NCI-H345 (cell line): ENCODE measurements at places on chromosomes 5 and 9.

- peak; percentile 33 for DNase-seq
These were observed 10.2 kb upstream of the NFIB start for GRCh38 chr9:14323985-14324650.

DNA sequence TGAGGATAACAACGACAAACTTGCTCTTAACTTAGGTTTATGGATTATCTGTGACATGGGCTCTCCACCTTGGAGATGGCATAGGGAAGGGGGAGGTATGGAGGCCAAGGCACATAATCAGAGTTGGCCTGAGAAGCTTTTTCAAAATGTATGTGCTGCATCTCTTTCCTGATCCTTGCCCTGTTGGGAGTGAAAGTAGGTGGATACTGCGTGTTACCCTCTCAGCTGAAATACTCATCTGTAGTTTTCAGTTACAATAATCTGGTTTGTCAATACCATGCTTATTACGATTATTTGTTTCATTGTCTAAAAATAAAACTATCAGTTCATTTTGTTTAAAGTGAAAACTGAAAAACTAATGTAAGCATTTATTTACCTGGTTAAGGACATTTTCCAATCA, 86.7 kb downstream of the SLC44A1 start:
- DNase-seq = no peak

- peak; percentile 21 for DNase-seq
These were observed 142.7 kb downstream of the FBXL17 start for GRCh38 chr5:108238936-108239887.

DNA sequence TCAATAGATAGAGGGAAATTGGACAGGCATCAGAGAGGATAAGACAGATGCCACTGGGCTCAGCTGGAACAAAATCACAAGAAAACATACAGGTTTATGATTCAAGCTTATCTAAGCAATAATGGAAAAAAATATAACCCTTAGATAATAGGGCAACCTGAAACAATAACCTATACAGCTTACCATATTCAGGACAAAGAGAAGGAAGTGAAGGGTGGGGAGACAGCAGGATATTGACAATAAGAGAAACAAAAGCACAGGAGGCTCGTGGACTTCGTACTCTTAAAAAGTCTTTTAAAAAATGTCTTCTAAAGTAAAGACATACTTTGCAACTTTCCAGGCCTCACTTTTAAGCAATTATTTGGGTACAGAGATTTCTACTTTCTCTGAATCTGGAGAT, 225.3 kb downstream of the NTRK2 start:
- no peak for DNase-seq

DNA sequence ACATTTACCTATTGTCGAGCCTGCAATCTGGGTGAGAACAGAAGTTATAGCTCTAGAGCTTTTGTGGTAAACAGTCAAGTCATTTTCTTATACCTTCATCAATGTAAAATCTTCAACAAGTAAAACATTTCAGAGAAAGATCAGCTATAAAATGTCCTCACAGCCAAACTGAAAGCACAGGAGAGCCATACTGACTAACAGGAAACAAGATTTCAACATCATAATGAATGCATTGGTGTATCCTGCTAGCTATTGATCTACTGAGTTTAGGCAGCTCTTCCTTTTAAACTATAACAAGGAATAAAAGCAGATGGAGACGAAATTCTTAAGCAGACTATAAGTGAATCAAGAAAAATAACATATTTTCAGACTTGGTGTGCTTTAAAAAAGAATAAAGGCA, 1522.9 kb upstream of the WWC1 start:
- no peak for DNase-seq

GRCh38 chr5:122114501-122114900, 14.8 kb upstream of the ZNF474 start:
- no peak for DNase-seq

DNA sequence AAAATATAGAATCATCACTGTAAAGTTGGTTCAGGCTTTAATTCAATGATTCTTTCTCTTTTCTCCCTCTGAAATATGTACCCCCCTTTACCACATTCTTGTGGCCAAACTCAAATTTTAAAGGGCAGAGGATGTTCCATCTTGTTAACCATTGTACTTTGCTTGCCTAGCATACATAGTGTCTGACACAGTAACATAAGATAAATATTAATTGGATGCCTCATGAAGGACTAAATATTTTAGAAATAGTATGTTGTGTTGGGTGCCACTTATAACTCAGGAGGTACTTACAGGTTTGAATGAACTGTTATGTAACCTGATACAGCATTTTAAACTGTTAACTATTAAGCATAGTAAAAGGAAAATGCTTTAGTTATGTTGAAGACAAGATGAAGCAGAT, 71.5 kb downstream of the NIPBL start:
- DNase-seq = no peak

GRCh38 chr9:127890053-127890452, 9.3 kb downstream of the ST6GALNAC6 start:
- DNase-seq = no peak

DNA sequence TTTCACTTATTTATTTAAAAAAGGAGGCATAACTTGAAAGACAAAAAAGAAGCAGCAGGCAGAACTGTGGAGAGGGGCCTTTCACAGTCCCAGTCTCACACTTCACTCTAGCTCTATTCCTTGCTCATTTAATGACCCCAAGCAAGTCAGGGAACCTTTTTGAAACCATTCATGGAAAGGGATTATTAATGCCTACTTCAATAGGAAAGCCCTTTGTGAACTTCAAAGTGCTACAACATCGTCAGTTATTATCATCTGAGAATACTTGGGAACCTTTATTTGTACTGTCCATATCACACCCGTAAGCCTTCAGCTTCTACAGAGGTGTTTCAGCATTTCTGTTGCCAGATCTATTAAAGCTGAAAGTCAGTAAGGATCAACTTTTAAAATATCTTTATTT, 320.2 kb downstream of the TMEM161B start:
- DNase-seq = no peak

DNA sequence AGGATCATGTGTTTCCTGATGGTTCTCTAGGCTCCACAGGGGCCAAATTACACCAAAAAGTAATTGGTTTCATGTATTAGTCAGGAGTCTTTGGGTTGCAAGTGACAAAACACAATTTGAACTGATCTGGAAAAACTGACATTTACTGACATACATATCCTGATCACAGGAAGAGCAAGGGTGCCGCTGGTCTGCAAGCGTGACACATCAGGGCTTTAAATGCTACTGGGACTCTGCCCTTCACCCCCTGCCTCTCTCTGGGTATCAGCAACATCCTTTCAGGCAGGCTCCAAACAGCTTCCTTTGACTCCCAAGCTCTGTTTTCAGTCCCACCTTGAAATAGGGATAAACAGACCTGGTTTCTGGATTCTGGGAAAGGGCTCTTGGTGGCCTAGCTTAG, 197.5 kb downstream of the PALM2AKAP2 start:
- DNase-seq = no peak

DNA sequence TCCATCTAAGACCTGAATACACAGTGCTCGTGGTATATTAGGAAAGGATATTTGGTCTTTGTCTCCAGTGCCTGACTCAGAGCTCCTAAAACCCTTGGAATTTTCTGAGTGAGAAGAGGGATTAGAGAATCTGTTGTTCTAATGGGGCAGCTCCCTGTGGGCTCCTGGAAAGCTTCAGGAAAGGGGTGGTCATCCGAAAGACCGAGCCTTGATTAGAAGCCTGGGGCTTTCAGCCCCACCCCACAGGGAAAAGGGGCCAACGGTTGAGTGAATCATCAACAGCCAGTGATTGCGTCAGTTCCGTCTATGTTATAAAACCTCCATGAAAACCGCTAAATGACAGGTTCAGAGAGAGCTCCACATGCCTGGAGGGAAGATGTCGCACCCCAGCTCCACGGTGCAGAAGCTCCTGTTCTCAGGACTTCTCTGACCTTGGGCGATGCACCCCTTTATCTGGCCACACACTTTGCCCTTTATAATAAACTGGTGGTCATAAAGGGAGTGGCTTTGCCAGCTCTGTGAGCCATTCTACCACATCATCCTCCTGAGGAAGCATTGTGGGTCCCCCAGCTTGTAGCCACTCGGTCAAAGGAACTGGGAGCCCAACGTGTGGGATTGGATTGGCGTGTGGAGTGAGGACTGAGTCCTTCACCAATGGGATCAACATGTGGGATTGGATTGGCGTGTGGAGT, 71.0 kb upstream of the ICE1 start:
- DNase-seq = no peak

DNA sequence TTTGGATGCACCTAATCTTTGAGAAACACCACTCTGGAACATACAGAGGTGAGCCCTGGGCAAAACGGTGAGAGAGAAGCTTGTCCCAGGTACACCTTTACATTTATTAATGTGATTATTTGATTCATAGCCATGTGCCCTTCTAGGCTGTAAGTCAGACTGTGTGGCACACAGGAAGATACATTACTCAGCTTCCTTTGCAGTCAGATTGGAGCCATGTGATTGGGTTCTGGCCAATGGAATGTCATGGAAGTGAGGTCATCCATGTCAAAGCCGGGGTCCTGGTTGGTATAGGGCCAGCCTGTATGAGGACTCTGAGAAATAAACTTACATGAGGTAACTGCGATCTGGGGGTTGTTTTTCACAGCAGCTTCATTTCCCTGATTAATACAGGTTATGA, 106.8 kb upstream of the CD180 start:
- DNase-seq = no peak

DNA sequence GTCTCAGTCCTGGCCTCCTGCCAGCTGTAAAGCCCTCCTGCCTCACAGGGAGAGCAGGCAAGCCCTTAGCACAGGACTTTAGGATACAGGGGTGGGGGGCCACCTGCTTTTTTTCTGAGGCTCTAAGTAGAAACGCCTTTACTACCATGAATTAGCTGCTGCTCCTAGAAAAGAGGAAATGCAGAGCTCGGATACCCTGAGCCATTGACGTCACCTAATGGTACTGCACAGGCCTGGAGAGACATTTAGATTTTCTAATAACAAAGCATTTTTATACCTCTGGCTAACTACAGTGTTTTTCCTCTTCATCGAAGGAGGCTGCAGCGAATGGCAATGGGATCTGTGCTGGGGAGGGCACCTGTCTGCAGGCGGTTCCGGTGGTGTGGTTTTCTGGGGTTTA, 137.0 kb downstream of the WDR41 start:
- DNase-seq = no peak

- no peak for DNase-seq
These were observed 771 bp upstream of the TMEM171 start for GRCh38 chr5:73119451-73120157.

GRCh38 chr9:114430457-114430856, 42.7 kb upstream of the AKNA start:
- DNase-seq = peak; percentile 84

GRCh38 chr5:144779368-144779767, 608.7 kb downstream of the KCTD16 start:
- no peak for DNase-seq

DNA sequence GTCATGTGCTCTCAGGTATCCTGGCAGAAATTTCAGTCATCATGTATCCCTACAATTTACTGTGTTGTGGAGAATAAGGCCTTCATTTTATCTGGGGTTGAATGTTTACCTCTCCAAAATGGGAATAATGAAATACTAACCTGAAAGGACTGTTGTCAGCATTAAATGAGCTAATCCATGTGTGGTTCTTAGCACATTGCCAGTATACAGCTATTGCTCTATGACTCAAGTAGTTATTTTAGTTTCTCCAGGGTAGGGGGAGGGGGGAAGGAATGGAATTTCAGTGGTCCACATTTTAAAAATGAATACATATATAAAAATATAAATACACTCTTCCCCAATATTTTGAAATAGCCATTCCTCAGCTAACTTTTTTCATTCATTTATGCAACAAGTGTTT, 3.5 kb downstream of the PAM start:
- DNase-seq = no peak

- no peak for DNase-seq
These were observed 52.4 kb downstream of the GALNT10 start for GRCh38 chr5:154242964-154243376.

GRCh38 chr9:4742246-4742645, 1.2 kb upstream of the AK3 start:
- DNase-seq = no peak

DNA sequence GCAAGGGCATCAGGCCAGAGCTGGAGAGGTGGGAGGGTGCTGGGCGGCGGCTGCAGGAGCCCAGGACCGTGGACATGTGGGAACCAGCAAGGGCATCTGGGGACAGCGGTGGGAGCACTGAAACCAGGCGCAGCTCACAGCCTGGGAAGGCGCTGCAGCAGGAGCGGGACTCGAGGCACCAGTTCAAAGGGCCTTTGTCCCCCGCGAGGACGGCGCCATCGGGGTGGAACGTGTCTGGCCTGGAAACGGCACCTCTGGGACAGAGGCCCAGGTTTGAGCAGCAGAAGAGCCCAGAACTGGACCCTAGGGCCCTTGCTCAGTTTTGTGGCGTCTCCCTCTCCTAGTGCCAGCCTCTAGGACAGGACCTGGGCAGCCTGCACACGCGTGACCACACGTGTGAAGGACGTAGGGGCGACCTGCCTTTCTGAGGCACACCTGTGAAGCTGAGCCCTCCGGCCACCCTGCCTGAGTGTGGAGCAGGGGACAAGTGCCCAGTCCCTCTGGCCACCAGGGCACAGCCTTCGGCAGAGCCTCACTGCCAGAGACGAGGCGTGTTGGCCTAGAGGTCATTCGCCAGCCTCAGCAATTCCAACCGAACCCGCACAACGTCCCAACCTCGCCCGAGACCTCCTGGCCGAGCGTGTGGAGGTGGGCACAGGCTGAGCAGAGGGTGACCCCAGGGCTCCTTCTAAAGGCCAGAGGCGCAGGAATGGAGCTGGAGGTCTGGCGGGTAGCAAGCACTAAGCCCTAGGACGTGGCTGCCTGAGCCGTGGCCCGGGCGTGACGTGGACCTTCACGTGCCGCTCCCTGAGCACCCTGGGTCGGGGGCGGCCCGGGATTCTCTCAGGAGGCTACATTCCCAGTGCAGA, 2.2 kb upstream of the TMEM210 start:
- DNase-seq = no peak

- DNase-seq = no peak
These were observed 76.6 kb upstream of the MAST4 start for GRCh38 chr5:66519626-66520025.

DNA sequence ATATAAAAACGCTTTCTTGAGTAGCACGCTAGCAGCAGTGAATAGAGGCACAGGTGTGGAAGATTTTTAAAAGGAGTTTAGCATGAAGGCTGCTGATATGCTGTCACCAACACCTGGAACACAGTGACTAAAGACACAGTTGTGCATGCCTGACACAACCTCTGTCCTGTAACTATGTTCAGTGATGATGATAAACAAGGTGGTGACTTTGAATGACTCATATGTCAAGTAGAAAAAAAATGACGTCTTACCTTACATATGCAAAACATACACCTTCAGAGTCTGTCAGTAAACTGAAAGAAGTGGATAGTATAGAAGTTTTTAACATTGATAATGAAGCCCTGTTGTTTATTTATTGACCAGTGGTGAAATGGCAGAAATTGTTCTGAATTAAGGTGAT, 66.2 kb upstream of the ADCY2 start:
- DNase-seq = no peak

GRCh38 chr9:130327070-130327780, 61.7 kb downstream of the HMCN2 start:
- no peak for DNase-seq

- DNase-seq = no peak
These were observed 29.2 kb downstream of the MAT2B start for GRCh38 chr5:163534492-163535094.

GRCh38 chr9:6552498-6553121, 92.9 kb downstream of the GLDC start:
- DNase-seq = no peak
